AG10803 (cell line): ENCODE measurements at places on chromosomes 2 and 18.

GRCh38 chr2:147231607-147232006 is 613.2 kb upstream of the ACVR2A start:
- no peak for DNase-seq

DNA sequence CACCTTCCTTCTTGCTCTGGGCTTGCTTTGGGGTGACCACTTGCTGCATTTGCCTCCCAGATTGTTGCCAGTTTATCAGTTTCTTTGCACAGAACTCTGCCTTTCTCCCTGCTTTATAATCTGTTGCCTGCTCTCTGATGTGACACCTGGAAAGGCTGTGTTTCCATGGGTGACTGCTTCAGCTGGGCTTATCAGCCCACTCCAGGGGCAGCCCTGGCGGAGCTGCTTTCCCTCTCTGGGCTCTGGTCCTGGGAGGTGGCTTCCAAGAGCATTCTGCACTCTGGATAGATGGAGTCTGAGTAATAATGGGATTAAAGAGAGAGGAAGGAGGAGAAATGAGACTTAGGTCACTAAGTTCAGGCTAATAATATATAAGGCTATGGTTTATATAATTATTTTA is 352.7 kb downstream of the TSN start:
- DNase-seq, result no peak

DNA sequence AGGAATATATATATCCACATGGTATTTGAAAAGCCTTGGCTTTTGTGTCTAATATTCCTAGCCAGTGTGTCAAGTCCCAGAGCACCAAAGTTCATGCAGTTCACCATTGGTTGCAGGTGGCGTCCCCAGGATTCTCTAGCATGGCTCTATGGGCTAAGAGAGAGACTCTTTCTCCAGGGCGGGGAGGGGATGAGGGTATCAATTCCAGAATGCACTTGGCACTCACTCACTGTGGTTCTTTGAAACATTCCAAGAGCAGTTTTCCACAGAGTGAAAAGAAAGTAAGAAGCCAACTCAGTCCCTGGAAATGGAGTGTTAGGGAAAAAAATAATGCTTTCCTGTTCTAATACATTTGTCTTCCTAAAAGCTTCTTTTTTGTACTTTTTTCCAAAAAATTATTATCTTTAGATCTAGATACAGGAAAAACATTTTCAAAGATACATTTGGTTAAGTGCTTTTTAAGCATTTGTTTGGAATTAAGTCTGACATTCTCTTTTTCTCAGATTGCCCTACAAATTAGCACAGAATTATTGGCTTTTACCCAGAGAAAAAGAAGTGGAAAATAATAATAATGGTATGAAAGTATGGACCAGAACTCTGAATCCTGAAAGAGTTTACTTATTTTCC is 239.9 kb downstream of the PAX3 start:
- no peak for DNase-seq

GRCh38 chr2:142423603-142424002 is 292.8 kb upstream of the LRP1B start:
- DNase-seq, result no peak

- no peak for DNase-seq
Measured at GRCh38 chr2:68861330-68861729, 9.9 kb downstream of the BMP10 start.

DNA sequence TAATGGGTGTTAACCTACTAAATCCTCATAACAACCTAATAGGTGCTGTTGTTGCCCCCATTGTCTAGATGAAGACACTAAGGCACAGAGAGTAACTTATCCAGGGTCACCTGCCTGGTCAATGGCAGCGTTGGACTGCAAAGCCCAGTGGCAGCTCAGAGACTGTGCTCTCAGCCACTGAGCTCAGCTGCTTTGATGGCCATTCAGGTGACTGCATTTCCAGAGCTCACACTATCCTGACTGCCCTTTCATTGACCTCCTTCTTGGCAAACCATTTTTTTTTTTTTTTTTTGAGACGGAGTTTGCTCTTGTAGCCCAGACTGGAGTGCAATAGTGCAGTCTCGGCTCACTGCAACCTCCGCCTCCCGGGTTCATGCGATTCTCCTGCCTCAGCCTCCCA is 115.2 kb downstream of the MAPK4 start:
- no peak for DNase-seq

DNA sequence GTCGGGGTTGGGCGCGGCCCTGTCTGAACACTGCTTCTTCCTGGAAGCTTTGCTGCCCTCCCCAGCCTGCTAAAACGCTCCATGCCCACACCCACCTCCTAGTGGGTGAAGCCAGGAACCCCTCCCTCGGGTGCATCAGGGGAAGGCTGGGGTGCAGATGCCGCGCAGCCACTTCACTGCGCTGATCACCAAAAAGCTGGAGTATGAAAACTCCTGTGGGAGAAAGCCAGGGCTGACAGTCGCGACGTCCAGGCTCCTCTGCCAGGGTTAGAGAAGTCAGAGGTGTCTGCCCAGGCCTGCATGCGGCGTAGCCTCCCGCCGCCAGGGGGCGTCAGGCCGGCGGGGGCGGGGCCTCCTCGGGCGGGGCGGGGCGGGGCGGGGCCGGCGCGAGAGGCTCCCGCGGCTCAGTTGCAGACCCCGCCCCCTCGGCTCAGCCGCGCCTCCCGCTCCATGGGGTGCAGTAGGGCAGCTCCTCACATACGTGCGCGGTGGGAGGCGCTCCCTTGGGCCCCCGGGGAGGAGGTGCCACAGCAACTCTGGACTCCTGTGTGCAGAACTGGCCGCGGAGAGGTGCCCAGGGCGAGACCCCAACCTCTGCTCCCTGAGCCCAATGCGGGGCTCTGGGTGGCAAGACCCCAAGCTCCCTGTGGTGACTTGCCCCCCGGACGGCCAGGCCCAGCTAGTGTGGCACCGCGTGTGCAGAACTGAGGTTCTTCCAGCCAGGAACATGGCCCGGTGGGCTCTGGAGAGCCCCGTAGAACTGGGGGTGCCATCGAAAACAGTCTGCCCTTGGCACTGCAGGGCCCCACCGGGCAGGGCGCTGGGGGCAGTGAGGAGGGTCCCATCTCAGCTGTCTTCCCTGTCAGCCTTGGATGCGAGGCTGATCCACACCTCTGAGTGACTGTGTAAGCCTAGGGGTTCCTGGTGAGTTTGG is 1.8 kb upstream of the RNPEPL1 start:
- DNase-seq, result peak; percentile 82

DNA sequence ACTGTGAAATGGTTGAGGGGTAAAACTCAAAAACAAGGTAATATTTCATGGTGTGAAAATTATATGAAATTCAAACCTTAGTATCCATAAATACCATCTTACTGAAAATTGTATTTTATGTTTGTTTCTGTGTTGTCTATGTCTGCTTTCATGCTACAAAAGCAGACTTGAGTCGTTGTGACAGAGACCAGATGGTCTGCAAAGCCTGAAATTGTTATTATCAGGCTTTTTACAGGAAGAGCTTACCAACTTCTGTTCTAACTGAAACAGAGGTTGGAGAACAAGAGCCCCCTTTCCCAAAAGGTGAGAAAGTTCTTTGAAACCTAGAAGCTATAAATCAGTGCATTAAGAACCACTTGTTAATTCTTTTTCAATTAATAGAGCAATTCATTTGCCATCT is 110.0 kb downstream of the COL4A4 start:
- DNase-seq, result no peak

GRCh38 chr18:22503803-22504202 is 86.1 kb upstream of the CTAGE1 start:
- peak; percentile 96 for DNase-seq

GRCh38 chr2:41954304-41955291 is 93.2 kb upstream of the PKDCC start:
- no peak for DNase-seq

GRCh38 chr2:13193900-13194299 is 477.2 kb downstream of the TRIB2 start:
- DNase-seq, result peak; percentile 10

- peak; percentile 32 for DNase-seq
Measured at GRCh38 chr2:108199726-108200125, 40.0 kb upstream of the SULT1C3 start.

GRCh38 chr2:158499383-158499782 is 42.6 kb downstream of the PKP4 start:
- no peak for DNase-seq

DNA sequence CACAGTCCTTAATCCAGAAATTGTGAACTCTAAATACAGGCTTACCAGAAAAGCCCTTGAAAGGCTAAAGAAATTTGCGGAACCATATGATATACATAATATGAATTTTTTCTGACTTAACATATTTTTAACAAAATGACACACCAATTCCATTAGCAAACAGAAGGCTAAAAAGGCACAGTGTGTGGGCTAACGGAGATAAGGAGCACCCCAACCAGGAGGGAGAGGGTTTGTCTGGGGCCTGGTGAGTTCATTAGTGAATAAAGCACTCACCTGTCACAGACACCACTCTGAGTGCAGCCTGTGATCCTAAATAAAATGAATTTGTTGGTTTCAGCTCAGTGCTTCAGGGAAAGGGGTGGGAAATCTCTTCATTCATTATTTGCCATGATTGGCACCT is 2.7 kb upstream of the FECH start:
- DNase-seq, result no peak

GRCh38 chr2:210224591-210224940 is 681 bp downstream of the ACADL start:
- DNase-seq, result no peak

- peak; percentile 22 for DNase-seq
Measured at GRCh38 chr18:37476182-37476581, 89.4 kb downstream of the CELF4 start.

DNA sequence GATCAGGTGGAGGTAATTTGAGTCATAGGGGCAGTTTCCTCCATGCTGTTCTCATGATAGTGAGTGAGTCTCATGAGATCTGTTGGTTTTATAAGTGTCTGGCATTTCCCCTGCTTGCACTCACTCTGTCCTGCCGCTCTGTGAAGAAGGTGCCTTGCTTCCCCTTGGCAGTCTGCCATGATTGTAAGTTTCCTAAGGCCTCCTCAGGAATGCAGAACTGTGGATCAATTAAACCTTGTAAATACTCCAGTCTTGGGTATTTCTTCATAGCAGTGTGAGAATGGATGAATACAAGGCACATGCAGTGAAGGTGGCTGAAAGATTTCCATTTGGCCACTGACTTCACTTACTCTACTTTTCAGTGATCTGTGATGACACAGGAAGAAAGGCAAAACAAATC is 133.7 kb downstream of the SH3BP4 start:
- peak; percentile 40 for DNase-seq

DNA sequence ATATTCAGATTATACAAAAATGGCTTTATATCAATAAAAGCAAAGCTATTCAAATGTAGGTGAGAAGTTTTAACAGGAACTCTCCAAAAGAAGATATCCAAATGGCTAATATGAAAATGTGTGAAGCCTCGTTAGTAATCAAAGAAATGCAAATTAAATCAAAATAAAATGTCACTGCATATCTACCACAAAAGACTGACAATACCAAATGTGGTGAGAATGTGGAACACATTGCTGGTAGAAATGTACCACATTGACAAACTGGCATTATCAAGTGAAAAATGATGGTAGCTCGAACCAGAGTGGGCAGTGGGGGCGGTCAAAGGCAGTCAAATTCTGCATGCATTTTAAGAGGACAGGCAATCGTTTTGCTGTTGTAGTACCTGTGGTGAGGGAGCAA is 1012.7 kb downstream of the TDRD15 start:
- DNase-seq, result no peak

DNA sequence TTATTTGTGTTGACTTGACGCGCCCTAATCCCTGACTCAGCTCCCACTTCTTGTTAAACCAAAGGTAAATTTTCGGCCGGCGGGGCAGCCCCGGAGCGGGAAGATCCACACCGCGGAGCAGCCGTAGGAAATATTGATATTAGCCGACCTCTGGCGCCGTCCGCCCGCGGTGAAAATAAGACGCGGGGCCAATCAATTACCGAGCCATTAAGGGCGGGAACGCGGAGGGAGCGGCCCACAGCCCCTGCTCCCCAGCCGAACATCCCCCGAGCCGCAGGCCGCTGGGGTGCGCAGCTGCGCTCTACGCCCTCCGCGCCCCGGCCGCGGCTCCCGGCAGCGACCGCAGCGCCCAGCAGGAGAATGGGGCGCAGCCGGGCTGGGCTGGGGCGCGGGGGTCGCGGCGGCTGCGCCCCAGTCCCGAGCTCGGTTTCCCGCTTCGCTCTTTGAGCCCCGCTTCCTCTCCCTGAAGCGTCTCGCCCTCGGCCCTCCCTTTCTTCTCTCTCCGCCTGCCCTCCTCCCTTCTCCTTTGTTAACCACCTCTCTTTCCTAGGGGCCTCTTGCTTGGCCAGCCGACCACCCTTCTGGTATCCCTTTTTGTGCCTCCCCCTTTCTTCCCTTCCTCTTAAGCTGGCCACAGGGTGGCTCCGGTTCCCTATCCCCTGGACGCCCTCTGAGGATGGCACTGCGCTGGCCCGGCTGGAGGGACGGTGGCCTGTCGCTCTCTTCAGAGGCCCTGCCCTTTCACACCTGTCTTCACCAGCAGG is 40.9 kb downstream of the CELF4 start:
- DNase-seq, result no peak

DNA sequence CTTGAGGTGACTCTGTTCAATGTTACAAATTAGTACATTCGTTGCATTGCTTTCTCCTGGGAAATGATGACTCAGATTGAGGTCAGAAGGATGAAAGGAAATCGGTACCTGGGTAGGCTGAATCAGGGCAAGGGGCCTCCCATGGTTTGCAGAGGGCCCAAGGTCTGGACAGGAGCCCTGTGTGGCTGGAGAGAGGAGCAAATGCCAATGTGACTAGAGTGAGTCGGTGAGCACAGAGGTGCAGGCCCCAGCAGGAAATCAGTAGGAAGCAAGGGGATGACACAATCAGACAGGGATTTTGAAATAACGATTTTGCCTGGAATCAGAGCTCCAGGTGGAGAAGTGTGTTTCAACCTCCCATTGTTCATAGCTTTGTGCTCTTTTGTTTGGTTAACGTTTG is 118.9 kb downstream of the CCDC102B start:
- DNase-seq, result no peak

- DNase-seq, result no peak
Measured at GRCh38 chr18:57243624-57244179, 96.8 kb downstream of the BOD1L2 start.

GRCh38 chr2:187689372-187689771 is 135.1 kb upstream of the TFPI start:
- no peak for DNase-seq

- no peak for DNase-seq
Measured at GRCh38 chr2:133232556-133232955, 335.7 kb downstream of the NCKAP5 start.
